Frontal cortex (tissue), 4 donors: ENCODE measurements at places on chromosomes 7 and 10. TPM values are rescaled to one million over a fixed set of nuclear protein-coding genes. Genes with fewer than 3 reads are reported as not detected.

The NOC3L gene
- total RNA-seq, result 20.8 TPM

The HOXA2 gene
- total RNA-seq, result not detected

The CYP2C19 gene
- 0.41 TPM for total RNA-seq

The ALKBH4 gene
- 16.7 TPM for total RNA-seq

The COMTD1 gene
- total RNA-seq, result 20.0 TPM

The ARHGEF35 gene
- 0.82 TPM for total RNA-seq

The CCDC3 gene
- 18.8 TPM for total RNA-seq

The PRKAG2 gene
- 29.8 TPM for total RNA-seq

- peak; percentile 14 for DNase-seq
Measured at GRCh38 chr10:15585303-15585715, 134.4 kb downstream of the ITGA8 start.

DNA sequence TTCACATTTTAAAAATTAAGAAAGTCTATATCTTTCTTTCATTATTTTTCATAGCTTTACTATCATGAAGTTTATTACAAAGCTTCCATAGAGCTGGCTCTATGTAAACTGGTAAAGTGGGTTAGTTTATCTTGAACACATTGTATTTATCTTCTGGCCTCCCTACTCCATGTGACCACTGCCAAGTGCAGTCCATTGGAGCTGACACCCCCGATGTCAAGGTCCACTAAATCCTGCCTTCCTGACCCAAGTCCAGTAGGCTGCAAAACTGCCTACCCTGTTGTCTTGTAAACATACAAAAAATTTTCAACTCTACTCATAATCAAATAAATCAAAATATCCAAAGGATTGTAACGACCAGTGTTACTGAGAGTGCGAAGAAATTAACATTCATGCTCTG is 10.2 kb downstream of the DNAJC12 start:
- no peak for DNase-seq

GRCh38 chr7:36155811-36156361 is 2.8 kb downstream of the EEPD1 start:
- peak; percentile 22 for DNase-seq

DNA sequence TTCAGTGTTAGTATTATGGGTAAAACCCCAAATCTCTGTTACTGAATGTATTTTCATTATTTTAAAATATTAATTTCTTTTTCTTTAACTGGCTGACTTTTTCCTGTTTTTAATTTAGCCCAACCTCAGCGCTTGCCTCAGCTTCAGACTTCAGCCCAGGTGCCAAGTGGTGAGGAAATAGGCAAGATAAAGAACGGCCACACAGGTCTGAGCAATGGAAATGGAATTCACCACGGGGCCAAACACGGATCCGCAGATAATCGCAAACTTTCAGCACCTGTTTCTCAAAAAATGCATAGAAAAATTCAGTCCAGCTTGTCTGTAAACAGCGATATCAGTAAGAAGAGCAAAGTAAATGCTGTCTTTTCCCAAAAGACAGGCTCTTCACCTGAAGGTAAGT is 57.5 kb downstream of the MDFIC start:
- no peak for DNase-seq

GRCh38 chr10:93461807-93462178 is 20.3 kb downstream of the MYOF start:
- no peak for DNase-seq

GRCh38 chr7:27148756-27149641 is 1.4 kb upstream of the HOXA6 start:
- DNase-seq, result no peak

- DNase-seq, result no peak
Measured at GRCh38 chr10:72796042-72796441, 97.5 kb upstream of the OIT3 start.
